ENCODE measurements at places on chromosomes 3 and 15.

GRCh38 chr3:181941250-181941649, 229.5 kb downstream of the SOX2 start:
- no peak for DNase-seq

DNA sequence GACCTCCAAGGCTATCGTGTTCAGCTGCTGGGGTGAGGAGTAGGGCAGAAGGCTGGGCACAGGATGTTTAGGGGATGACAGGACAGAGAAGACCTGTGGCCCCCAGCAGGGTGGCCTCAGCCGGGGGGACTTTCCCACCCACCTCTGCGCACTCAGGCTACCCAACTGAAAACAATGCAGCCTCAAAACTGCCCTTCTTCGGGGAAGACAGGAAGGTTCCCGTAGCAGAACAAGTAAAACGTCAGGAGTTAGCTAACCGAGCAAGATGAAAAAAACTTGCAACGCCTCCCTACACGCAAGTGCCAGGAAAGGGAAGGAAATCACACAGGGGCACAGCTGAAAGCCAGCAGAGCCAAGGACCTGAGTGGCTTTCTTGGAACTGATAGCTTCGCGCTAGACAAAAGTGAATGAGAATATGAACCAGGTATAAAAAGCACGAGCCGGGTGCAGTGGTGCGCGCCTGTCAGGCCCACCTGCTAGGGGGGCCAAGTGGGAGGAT, 38.4 kb upstream of the FURIN start:
- DNase-seq = no peak

DNA sequence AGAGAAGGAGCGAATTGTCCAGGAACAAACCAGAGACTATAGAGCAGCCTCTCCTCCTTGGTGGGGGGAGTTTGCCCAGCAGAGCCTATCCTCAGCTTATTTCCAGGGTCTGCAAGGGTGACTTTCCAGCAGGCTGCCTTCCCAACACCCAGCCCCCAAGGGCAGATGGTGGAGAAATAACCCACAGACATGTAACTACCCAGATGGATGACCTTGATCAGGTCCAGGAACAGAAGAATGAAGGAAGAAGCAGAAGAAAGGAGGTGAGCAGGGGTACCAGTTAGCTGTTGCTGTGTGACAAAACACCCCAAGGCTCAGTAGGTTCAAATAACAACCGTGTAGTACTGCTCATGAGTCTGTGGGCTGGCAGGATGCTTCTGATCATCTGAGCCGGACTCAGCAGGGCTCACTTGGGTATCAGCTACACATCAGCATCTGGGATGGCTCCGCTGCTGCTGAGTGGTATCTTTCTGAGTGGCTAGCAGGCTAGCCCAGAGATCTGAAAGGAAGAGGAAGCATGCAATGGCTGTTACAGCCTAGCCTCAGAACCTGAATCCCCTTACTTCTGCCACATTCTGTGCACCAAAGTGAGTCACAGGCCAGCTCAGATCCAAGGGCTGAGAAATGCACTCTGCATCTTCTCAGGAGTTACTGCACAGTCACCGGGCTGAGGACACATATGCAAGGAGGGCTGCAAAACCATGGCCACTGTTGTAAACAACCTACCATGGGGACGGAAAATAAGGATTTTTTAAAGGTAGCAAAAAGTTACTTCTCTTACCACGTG, 22.2 kb upstream of the TXNRD3 start:
- no peak for DNase-seq

- DNase-seq = no peak
These were observed 64.0 kb upstream of the CDAN1 start for GRCh38 chr15:42800731-42801474.

DNA sequence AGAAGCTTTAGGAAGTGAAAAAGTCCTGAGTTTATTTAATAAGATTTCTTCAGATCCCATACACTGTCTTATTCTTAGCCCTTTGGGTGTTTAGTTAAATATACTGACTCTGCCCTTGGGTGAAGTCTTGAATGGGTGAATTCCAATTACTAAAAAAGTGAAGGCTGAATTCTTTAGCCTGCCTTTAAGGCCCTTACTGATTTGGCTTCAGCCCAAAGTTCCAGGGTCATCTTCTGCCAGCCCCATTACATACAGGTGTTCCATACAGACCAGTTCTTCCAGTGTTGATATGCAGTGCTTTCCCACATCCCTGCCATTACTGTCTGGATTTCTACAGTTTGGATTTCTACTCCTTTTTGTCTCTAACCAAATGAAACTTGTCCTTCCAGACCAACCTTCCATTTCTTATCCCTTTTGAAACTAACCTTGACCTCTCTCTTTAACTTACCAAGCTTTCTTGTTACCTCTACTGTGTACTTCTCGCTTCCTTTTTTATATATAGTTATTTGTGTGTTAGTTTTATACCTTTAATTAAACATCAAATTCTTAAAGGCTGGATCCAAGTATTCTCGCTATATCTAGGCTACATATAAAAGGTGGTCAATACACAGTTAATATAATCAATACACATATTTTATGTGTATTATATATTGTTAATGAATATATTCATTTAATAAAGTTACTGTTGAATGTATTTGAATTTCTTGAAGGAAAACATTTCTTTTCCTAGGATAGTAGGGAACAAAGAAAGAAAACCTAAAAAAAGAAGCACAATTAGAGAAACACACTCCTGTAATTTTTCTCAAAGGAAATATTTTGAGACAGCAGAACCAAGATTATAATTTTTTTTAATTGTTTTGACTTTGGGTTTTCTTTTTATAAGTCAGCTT, 15.0 kb downstream of the MBNL1 start:
- DNase-seq = no peak

- no peak for DNase-seq
These were observed 773.5 kb downstream of the SQOR start for GRCh38 chr15:46408312-46408711.

DNA sequence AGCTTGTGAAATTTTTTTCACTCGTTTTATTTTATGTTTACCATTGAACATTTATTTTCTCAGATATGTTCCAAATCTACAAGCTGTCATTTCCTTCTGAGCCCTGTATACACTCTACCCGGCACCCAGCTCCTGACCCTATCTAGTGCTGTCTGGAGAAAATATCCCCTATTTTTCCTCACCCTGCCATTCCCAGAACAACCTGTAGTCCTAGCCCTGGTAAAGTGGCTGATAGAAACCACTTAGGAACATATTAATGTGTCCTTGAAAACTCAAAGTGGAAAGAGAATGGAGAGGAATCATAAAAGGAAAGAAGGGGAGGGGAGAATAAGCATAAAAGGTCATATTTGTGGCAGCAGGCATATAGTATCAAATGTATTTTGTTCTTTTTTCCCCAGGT, 8.2 kb upstream of the TIMMDC1 start:
- DNase-seq = no peak

DNA sequence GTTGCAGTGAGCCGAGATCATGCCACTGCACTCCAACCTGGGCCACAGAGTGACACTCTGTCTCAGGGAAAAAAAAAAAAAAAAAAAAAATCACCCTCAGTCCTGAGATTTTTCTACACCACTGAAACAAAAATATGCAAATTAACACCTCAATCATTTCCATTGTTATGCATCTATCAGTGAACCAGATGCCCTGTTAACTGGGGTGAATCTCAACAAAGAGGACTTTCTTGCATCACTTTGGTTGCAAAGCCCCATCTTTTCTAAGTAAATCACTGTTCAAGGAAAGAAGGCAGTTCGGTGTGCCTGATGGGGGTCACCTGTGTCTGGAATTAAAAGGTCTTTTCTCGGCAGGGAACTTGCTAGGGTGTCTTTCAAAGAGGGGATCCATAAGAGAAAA, 421.6 kb downstream of the EPHB1 start:
- no peak for DNase-seq

DNA sequence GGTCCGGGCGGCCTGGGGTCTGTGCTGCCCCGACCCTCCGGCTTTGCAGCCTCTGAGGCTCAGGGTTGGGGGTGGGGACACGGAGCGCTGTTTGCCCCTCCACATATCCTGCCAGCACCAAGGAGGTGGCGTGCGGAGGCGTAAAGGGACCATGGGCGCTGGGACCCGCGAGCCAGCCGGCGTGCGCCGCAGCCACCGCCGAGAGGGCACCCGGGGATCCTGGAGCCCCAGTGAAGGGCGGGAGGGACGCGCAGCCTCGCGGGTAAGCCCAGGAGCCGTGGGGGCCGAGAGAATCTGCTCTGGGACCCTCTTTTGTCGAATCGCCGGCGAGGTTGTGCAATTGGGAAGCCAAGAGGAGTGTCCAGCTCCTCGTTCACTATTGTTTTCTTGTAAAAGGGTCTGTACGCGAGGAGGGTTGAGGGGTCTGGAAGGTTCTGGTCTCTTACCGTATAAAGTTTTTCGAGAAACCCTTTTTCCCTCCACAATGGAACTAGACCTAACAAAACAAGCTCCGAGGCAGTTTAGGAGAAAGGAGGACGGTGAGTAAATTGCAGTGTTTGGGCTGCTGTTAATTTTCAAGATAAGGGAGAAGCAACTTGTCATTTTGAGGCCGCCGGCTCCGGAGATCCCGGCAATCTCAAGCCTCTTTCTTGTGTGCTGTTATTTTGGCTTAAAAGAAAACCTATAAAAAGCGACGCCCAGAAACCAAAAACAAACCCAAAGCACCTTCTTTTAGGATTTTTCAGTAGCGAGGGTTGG, 29.9 kb upstream of the ST3GAL6 start:
- DNase-seq = no peak

GRCh38 chr15:55005679-55006078, 191.1 kb downstream of the RSL24D1 start:
- no peak for DNase-seq

GRCh38 chr3:195597229-195597628, 13.5 kb upstream of the APOD start:
- DNase-seq = no peak

GRCh38 chr15:47725051-47725450, 7.7 kb downstream of the SEMA6D start:
- DNase-seq = no peak

- no peak for DNase-seq
These were observed 18.7 kb downstream of the RTP3 start for GRCh38 chr3:46516521-46516920.

DNA sequence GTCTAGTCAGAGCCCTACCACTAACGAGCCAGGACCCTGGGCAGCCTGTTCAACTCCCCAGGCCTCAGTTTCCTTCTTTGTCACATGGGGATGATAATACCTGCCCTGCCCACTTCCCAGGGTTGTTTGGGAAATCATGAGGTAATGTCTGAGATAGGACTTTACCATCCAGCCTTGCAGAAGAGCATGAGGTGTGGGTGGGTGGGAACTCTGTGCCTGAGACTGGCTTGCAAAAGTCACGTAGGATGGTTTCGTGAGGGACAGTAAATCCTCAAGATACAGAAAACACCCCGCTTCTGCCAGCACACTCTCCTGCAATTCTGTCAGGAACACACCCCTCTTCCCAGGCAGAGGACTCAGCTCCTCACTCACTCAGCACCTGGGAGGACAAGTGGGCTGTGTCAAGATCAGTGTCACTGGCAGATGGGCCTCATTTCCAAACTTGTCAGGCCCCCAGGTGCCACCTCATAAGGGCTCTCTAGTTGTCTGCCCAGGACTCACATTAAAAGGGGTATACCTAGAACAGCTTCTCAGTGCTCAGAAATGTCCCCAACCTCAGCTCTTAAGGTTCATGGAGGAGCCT, 58.4 kb downstream of the DAPK2 start:
- DNase-seq = no peak

DNA sequence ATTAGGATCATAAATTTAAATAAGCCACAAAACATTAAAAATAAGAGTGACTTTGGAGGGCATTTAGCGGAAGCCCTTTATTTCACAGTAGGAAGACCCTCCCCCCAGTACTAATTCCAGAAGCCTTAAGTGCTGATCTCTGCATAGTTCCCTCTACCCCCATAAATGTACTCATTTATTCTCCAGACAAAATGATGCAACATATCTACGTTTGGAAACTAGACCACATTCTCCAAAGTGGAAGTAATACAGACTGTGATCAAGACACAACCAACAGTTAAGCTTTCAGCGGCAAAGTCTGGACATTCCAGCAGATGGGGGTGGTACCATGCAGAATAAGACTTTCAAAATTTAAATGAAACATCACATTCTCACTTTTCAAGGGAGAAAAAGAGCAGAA, 44.8 kb upstream of the RPS17 start:
- DNase-seq = no peak

- DNase-seq = no peak
These were observed 132.6 kb downstream of the NR2F2 start for GRCh38 chr15:96462768-96463750.

DNA sequence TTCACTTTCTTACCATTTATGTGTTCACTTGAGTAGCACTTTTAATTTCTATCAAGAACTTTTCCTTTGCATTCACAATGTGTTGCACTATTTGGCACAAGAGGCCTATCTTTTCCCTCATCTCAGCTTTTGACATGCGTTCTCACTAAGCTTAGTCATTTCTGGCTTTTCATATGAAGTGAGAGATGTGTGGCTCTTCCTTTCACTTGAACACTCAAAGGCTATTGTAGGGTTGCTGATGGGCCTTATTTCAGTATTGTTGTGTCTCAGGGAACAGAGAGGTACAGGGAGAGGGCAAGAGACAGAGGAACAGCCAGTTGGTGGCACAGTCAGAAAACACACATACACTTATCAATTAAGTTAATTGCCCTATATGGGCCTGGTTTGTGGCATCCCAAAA, 127.4 kb upstream of the MLF1 start:
- no peak for DNase-seq

DNA sequence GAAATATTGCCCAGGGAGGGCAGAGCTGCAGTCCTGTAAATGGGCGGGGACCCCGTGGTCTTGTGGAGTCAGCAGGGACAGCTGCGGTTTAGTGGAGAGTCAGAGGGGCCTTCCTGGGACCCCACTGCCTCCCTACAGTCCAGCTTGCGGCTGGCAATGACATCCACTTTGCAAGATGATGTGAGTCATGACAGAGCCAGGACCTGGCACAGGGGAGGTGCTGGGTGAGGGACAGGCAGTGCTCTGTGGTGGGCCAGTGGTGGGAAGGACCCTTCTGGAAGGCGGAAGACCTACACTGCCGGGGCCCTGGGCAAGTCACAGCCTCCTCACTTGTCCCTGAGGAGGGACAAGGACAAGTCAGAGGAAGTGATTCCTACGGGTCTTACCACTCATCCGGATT, 17.8 kb downstream of the APBA2 start:
- DNase-seq = no peak

Data from stimulated activated CD4-positive, alpha-beta T cell treated with anti-CD3 and anti-CD28 coated beads, Interleukin-1b, Interleukin-23, amount 100 ng/mL, for 1 hour (primary cell).